Activated T-helper 1 cell treated with Interleukin-2 at 50 U/mL for 16 hours (primary cell): ENCODE measurements at places on chromosomes 5 and 9.

GRCh38 chr5:126650463-126650862 is 49.7 kb downstream of the PHAX start:
- no peak for DNase-seq

GRCh38 chr5:169545762-169546161 is 37.8 kb upstream of the SPDL1 start:
- no peak for DNase-seq

DNA sequence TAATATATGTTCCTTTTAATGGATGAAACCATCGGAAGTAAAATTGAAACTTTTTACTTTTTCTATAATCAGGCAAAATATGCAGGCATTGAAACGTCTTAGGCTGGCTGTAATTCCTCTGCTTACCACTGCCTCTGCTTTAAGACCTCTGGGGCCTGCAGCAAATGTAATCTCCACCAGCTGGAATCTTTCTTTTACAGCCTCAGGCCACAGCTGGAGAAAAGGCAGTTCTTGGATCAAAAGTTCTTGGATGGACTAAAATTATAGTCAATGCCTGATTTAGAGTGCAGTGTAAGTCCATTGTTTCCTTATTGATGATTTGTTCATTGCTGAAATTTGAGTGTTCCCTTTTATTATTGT is 396.7 kb downstream of the KCTD16 start:
- no peak for DNase-seq

GRCh38 chr5:141039517-141039916 is 11.7 kb upstream of the PCDHB1 start:
- DNase-seq: no peak

DNA sequence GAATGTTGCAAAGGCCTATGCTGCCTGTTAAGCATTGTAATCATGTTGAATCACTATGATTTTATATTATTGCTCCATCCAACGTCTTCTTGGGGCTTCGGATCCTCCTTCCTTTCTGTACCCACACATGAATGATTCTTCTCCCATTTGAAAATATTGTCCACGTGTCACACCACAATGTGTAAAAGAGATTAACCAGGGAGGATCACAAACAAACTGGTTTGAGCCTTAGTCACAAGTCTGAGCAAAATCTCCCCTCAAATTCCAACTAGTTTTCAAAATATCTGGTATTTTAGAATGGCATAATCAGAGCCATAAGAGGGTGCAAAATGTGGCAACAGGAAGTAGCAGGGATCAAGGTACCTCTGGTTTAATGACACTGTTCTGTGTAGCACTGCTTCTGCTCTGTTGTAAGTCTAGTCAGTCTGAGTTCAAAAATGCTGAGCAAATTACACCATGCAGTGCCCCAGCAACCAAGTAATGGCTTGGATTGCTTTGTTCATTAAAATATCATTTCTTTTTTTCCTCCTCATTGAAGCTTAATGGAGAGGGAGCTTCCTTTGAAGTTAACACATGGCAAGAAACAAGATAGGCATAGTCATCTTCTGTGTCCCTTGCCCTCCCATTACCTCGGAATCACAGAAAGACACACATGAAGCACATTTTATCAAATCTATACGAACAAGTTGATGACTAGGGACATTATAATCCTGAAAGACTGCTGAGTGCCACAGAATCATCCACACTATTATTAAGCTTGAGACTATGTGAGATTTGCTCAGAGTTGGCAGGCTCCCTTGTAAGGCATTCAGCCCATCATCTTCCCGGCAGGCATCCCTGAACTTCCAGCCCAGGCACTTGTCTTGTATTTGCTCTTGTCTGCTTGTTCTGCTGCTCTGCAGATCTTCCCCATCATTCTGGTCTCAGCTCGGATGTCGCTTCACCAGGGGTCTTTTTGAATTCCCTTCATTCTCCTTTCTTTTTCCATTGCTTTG is 102.0 kb upstream of the PRLR start:
- DNase-seq: no peak

DNA sequence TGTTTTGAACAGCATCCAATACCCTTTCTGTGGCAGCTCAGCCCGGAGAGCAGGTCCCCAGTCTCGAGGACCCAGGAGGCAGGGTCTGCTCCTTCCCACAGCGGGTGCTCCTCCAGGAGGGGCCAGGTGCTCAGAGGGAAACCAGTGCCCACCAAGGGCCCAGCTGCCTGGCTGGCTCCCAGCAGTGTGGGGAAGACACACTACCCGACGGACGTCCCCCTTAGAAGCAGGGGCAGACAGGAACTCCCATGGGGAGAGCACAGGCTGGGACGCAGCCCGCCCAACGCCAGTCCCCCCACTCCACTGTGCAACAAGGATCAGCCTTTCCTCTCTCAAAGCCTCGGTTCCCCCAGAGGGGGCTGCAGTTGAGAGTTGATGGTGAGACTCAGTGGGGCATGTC is 57.6 kb downstream of the ADAMTS2 start:
- DNase-seq: no peak

DNA sequence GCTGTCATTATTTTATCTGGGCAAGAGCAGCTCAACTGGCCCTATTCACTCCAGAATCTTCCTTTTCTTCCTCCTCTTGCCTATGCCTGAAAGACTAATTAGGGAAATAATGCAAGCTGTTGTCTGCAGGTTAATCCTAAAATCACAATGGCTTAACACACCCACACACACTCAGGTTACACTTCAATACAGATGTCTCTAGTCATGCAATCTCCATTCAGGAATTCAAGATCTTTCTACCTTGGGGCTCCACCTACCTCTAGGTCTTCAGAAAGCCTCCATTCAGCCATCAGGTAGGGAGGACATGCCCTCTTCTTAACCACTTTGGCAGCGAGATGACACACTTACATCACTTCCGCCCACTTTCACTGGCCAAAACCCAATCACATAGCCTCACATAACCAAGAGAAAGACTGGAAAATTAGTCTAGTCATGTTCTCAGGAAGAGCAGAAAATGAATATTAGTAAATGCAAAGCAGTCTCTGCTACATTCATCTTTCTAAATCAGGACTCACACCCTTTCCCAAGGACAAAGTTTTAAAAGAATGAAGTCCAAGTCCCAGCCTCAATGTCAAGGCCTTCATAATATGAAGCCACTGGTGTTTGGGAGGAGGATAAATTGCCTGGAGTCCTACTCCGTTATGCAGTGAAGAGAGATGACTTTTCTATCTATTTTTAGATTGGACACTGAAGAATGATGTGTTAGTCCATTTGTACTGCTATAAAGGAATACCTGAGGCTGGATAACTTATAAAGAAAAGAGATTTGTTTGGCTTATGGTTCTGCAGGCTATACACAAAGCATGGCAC is 428.1 kb downstream of the EFNA5 start:
- no peak for DNase-seq

DNA sequence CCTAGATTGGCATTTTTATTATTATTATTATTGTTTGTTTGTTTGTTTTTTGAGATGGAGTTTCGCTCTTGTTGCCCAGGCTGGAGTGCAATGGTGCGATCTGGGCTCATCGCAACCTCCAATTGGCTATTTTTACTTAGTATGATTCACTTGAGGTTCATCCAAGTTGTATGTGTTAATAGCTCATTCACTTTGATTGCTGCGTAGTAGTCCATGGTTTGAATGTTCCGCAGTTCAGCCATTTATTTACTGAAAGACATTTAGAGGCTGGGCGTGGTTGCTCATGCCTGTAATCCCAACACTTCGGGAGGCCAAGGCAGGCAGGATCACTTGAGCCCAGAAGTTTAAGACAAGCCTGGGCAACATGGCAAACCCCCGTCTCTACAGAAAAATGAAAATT is 22.6 kb upstream of the MELK start:
- no peak for DNase-seq

DNA sequence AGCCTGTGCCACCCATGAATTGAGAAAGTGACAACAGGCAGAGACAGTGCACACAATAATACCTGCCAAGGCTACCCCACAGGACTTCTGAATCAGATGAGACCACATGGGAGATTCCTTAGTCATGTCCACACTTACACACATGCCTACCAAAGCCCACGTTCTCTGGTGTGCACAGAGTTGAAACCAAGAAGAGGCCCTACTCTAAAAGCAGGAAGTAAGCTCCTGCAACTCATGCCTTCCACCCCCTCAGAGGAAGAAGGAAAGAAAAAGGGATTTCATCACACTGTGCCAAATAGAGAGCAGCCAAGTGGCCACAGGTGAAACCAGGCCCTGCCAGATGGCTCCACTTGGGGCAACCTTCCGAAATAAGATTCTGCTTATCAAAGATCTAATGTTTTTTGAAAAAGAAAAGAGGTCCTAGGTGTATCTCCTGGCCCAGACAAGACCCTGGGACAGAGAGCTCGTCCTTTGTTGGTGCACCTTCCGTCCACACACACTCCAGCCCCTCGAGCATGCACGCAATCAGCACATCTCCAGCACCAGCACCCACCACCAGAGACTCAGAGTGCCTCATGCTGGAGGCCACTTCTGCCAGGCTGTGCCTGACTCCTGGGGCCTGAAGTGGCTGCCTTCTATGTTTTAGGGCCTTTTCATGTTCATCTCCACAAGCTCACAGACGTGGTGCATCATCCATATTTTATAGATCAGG is 114.6 kb upstream of the SPOCK1 start:
- DNase-seq: no peak

- DNase-seq: no peak
These were observed 36.1 kb upstream of the MYOT start for GRCh38 chr5:137831526-137831925.

DNA sequence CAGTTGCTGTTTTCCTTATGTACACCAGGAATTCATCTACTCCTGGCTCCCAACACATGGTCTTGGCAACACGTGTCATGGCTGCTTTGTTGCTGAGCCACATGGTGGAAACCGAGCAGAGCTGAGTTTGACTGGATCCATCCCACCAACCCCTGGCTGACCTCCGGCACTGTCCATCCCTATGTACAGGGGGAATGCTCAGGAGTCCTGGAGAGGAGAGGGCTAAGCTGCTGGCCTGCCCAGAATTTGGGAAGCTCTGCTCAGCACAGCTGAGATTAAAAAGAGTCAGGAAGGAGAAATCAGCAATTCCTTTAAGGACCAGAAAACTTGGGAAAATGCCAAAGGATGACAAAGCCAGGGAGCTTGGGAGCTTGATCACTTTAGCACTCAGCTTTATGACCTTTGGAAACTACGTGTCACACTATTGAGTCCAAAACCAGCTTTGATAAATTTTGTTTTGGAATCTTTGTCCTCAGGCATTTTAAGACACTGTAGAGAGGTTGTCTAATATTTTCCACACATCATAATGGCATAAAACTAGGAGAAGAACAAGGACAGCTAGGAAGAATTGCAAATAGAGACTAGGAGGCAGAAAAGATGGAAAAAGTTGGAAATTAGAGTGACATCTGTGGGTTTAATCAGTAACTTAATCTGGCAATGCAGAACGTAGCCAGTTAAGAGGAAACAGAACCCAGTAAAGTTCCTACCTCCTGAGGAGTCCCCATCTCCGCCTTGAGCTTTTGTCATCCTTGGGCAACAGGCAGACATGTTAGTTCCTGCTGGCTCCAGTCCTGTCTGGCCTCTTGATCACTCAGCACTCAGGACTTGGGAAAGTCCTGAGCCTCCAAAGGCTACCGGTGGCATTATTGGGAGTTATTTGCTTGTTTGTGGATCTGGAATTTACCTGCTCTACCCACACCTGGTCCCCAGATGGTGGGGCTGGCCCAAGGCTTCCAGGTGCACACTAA is 62.5 kb upstream of the PLPP1 start:
- DNase-seq: no peak

GRCh38 chr5:94266170-94266569 is 352.2 kb downstream of the KIAA0825 start:
- DNase-seq: no peak

DNA sequence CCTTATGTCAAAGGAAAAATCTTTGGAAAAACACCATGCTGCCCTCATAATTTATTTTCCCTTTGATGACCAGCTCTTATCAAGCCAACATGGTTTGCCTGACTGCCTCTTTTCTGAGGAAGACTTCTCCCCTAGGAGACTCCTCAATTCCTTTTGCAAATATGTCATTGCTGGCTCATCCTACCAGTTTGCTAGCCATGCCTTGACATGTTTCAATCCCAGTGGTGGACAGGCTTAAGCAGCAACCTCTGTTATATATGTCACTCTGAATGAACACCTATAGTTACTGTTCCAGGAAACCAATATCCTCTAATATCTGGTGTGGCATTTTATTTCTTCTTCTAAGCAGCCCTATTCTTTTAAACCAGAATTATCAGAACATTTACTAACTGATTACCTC is 615.8 kb downstream of the HTR1A start:
- DNase-seq: no peak

- DNase-seq: no peak
These were observed 424.0 kb upstream of the RGMB start for GRCh38 chr5:98349251-98349989.

GRCh38 chr9:8616414-8616813 is 816.8 kb upstream of the DMAC1 start:
- no peak for DNase-seq

DNA sequence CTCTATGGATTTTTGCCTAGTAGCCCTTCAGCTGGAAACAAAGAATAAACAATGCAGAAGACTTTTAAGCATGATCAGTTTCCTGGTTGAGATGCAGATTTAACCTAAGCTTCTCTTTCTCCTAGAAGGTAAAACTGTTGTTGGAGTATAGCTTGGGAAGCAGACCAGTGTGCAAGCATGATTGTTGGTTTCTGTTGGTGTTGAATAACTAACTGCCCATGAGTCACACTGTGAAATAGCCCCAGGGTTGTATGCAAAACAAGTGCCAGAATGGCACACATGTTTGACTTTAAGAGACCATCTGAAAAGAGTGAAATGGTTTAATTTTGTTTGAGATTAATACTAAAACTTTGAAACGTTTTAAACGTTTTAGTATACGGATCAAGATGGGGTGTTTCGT is 227.1 kb downstream of the ARHGEF28 start:
- no peak for DNase-seq

- DNase-seq: no peak
These were observed 49.1 kb upstream of the EXOC3 start for GRCh38 chr5:393846-394275.

DNA sequence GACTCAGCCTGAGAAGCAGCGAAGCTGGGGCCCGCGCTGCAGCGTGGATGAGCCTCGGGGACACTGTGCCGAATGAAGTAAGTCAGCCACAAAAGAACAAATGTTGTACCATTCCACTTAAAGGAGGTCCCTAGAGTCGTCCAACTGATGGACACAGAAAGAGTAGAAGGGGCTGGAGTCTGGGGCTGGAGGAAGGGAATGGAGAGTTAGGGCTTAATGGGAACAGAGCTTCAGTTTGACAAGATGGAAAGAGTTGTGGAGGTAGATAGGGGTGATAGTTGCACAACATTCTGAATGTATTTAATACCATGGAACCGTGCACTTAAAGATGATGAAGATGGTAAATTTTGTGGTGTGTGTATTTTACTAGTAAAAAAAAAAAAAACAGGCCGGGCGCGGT is 119.9 kb downstream of the EHMT1 start:
- DNase-seq: no peak

- DNase-seq: no peak
These were observed 118.8 kb downstream of the BOD1 start for GRCh38 chr5:173497685-173498084.

DNA sequence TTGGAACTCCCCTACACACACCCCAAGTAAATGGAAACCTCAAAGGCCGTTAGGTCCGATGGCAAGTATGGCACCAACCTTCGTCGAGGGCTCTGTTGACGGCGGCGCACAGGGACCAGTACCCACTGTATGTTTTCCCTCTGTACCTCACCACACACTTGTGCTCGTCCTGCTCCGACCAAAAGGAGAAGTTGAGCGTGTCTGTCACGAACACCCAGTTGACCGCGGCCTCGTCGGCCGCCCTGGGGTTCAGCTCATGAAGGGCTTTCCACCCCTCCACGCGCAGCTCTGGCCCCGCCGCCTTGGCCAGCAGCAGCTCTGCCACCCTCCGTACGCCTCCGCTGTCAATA is 24.0 kb downstream of the HNRNPK start:
- DNase-seq: peak; percentile 4

GRCh38 chr5:34622098-34622400 is 34.1 kb upstream of the RAI14 start:
- no peak for DNase-seq

- no peak for DNase-seq
These were observed 25.6 kb downstream of the COL27A1 start for GRCh38 chr9:114180696-114181606.
